ENCODE measurements at places on chromosomes 3 and 15.

DNA sequence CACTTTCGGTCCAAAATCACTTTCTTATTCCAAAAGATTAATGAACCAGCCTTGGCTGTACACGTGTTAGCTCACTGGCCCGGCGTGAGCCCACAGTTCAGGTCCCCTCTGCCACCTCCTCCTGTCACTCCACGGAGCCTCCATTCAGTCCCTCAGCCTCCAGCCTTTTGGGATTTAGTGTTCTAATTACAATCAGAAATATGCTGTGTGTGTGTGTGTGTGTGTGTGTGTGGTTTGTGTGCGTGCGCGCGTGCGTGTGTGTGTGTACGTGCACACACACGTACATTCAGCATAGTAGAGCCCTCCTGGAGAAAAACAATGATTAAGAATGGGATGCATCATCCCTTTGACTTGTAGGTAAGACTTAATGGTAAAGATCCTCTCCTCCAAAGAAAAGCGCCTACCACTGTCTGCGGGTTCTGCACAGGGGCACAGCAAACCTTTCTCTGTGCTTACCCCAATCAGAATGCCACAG, 801 bp downstream of the CA12 start:
- DNase-seq = no peak

- DNase-seq = no peak
These were observed 20.1 kb upstream of the GOLGA6L2 start for GRCh38 chr15:23467110-23467600.

DNA sequence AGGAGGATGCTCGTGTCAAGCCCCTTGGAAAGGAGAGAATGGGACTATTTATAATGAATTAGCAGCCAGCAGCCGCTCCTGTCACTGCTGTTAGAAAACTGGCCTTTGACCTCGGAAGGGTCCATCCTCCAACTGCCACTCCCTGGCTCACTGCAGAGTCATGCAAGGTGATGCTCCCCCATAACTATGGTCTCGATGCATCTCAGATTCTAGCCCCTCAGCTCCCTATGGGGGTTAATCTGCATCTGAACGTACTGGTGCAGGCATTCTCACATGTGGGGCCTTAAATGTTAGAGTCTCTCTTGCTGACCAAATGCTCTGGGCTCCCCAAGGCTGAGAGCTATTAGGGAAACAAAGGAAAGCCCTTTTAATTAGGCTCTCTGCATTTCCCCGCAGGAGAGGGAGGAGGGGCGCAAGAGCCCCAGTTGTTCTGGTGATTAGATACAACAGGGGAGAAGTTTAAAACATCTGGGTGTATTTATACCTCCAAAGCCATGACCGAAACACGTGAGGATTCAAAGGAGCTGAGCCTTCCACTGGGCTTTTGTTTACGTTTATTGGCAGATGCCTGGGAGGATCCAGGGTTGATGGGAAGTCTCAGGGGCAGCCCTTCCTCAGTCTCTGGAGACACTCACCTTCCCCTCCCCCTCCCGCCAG, 182.5 kb downstream of the OPA1 start:
- DNase-seq = no peak

- no peak for DNase-seq
These were observed 57.4 kb downstream of the MRPS25 start for GRCh38 chr3:15007681-15008141.

DNA sequence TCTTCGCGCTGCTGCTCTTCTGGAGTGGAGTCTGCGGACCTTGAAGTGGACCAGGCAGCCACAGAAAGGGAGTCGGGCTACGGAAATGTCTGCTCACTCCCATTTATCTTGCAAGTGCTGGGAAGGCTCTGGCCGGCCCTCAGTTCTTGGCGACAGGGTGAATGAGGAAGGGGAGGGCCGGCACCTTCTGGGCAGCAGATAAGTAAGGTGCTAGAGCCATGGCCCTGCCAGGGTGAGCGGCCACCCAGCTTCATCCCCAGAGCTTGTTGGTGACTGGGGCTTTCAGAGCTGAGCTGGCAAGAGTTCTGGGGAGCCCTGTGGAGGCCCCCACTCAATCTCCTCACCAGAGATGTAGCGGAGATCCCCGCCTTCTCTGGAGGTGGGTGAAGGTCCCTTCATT, 103.5 kb downstream of the ASB7 start:
- no peak for DNase-seq

- DNase-seq = no peak
These were observed 165.8 kb downstream of the VPS8 start for GRCh38 chr3:184977796-184978195.

DNA sequence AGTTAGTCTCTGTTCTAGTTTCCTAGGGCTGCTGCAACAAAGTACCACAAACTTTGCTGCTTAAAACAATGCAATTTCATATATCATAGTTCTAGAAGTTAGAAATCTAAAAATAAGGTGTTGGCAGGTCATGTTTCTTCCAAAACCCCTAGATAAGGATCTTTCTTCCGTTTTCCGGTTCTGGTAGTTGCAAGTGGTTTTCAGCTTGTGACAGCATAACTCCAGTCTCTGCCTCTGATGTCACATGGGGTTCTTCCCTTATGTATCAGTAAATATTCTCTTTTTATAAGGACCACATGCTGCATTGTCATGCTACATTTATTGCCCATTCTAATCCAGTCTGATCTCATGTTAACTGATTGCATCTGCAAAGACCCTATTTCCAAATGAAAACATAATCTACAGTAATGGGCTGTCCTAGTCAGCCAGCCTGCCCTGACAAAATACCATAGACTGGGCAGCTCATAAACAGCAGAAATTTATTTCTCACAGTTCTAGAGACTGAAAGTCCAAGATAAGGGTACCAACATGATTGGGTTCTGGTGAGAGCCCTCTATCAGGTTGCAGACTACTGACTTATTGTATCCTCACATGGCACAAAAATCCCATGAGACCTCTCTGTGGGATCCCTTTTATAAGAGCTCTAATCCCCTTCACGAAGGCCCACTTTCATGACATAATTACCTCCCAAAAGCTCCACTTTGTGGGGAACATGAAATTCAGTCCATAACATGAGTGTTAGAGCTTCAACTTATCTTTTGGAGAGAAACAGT, 642.0 kb upstream of the NAALADL2 start:
- DNase-seq = no peak

- DNase-seq = no peak
These were observed 146.7 kb upstream of the THBS1 start for GRCh38 chr15:39434163-39434562.

GRCh38 chr3:52920841-52921240, 23.5 kb upstream of the STIMATE start:
- no peak for DNase-seq

GRCh38 chr3:151316267-151316991, at the start of gene GPR87:
TSS of gene GPR87 (minus strand) at chr3:151316820. CDS start at chr3:151300100, 16,720 bp downstream.
- no peak for DNase-seq

DNA sequence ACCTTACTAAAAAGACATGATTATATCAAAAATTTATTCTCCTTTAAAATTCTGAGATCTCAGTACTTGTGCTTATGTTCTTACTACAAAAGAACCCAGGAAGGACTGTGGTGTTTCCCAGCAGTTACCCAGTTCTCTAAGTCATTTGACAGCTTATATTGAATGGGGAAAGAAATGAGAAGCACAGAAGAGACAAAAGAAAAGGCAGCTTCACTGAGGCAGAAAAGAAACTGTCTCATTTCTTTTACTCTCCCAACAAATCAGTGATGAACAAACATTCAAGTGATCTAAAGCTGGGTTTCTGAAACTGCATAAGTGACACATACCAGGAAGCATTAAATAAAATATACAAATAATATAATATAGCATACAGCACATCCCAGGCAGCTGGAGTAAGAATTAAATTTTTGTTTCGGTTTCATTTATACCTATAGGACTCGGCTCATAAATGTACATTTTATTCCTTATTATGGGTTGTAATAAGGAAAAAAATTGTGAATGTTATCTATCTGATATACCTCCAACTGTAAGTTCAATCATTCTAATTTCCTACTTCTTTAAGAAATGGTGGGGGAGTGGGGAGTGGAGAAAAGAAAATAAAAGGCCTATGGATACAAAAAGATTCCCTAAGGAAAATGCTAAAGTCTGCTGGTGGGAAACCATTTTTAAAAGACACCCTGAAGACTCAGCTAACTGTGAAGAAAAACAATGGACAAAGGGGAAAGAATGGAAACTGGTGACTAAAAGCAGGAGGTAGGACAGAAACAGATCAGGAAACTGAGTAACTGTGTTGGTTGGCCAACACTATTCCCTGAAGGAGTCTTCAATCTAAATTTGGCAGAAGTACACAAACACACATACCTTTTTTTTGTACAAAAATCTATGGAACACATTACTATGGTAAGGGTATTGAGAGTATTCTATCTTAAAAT, 156.8 kb downstream of the TBC1D5 start:
- no peak for DNase-seq

DNA sequence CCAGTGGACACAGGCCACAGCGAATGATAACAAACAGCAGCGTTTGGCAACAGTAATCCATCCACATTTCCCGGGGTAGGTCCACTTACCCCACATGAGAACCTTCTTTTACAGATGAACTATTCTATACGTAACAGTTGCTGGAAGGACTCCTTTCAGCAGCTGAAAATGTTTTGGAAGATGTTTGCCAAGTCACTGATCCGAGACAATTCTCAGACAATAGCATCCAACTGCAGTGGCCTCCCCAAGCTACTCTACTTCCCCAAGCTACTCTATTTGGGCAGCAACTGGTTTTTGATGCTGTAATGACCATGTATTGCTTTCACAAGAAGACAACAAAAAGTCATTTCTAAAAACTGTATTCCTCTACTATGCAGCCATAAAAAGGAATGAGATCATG, 87.5 kb downstream of the ADAMTS17 start:
- DNase-seq = no peak

- DNase-seq = no peak
These were observed 10.0 kb upstream of the TBC1D5 start for GRCh38 chr3:17752436-17752835.

DNA sequence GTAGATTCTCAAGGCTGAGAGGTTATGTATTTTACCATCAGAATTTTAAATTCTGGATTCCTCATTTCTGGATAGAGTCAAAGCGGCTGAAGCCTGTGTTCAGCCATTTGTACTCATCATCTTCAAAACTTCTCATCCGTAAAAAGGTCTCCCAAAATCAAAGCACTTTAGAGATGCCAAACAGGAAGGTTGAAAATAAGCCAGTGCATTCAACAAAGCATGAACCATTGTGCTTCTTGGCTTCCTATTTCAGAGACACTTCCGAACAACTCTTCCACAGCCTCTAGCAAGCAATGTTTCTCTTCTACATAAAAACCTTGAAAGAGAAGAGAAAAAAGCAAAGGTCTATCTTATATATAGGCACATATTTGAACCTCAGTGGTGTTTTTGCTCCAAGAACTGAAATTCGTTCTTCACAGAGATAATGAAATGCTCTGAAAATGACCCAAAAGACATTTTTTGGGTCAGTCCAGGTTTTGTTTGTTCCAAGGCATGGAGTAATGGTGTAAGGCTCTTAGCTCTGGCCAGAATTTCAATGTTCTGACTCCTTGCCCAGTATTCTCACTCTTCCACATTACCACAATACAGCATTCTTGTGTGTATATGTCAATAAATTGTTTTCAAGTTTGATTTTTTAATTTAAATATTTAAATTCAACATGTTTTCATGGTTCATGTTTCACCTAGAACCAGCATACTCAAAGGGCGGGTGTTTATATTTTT, 163.1 kb downstream of the STAC start:
- no peak for DNase-seq

DNA sequence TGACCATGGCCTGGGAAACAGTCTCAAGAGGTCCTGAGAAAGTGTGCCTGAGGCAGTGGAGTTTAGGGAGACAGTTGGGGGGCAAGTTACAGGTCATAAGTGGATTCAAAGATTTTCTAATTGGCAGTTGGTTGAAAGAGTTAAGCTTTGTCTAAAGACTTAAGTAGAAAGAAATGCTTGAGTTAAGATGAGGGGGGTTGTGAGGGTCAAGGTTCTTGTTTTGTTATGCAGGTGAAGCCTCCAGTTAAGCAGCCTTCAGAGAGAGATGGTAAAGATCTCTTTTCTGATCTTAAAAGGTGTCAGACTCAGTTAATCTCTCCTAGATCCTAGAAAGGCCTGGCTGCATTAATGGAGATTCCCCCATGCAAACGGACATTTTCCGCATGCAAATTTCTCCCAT, 356.3 kb upstream of the C2CD4B start:
- no peak for DNase-seq

DNA sequence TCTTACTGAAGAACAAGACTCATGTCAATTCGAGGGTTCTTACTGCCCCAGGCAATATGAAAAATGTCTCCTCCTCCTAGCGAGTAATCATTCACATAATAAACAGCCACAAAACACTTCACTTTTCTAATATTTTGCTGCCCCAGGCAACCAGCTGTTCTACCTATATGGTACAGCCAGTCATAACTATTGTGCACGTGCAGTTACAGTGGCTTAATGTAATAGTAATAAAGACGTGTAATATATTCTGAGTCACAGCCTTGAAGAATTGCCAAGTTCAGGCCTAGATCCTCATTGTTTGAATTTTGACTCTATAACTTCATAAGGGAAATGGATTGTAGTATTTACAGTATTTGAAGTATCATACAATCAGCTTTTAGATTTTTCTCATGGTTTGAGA, 1250.0 kb upstream of the GBE1 start:
- DNase-seq = no peak

DNA sequence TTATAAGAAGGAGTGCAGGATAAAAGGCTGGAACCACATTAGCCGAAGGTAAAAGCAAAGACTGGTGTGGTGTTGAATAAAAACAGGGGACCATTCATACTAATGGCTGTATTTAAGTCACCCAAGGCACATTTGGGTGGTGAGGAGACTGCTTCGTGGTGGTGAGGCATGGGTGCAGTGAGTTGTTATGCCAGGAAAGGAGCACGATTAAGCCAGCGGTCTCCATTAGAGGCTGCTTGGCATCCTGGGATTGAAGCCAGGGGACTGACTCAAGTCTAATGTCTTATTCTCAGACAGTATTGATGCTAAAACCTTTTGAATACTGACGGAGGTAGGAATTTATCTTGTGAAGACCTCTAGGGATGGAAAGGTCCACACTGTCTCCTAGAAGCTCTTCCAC, 21.9 kb downstream of the FEM1B start:
- no peak for DNase-seq

DNA sequence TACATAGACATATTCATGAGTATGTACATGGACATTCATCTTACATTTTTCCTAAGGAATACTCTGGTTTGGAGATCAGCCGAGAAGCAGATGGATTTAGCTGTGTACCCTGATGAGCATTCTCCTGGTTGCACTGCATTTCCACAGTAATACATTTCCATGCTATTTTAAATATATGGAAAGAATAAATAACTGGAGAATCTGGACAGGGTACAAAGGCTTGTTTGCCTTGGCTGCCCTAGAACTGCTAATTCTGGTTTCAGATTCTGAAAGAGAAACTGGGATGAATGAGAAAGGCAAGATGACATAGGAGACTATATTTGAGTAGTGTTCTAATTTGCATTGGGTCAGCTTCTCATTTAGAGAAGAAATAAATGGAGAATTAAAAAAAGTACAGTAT, 190.8 kb upstream of the FAM3D start:
- DNase-seq = no peak

DNA sequence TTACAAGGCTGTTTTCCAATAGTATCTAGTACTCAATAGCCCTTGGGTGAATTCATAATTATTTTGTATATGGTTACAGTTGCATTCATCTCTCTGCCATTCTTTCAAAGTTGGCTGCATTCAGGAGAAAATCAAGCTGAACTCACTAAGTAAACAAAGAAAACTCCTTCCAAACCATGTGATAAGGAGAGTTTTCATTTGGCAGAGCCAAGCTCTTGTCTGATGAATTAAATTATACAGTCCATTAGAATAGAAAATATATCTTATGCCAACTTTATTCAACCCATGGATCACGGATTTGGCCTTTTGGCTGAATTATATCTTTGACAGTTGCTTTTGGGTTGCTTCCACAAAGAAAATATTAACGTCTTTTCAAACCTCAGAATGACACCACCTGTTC, 272.3 kb upstream of the ROBO1 start:
- no peak for DNase-seq

GRCh38 chr3:138347960-138348753, at the start of gene MRAS:
TSS of gene MRAS (plus strand) at chr3:138348579. CDS start at chr3:138372884, 24,305 bp downstream.
- no peak for DNase-seq

All from activated gamma-delta T cell treated with anti-CD3 and anti-CD28 coated beads, Interleukin-2, amount 50 U/mL, for 16 hours (primary cell).